ENCODE measurements at places on chromosomes 11 and 22.

DNA sequence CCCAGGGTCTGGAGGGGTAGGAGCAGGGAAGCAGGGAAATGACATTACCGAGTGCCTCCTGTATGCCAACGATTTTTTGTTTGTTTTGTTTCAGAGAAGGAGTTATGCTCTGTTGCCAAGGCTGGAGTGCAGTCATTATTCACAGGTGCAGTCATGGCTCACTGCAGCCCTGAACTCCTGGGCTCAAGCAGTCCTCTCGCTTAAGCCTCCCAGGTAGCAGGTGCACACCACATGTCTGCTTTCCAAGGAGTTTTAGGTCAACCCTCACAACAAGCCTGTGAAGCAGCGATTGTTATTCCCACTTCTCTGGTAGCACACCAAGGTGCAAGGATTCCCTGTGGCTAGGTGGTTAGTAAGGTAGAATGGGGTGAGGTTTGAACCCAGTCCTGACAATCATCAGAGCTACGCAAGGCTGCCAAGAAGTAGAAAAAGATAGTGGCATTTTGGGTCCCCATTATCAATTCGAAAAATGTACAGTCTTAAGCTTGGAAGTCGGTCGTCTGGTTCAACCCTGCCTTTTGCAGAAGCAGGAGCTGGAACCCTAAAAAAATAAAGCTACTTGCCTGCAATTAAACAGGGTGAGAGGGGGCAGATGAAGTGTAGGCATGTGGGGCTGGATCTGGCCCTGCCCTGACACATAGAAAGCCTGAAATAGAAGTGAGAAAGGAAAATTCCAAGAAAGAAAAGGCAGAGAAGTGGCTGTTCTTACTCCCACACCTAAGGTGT lies 9.1 kb downstream of the UCP3 start:
- DNase-seq, result no peak

DNA sequence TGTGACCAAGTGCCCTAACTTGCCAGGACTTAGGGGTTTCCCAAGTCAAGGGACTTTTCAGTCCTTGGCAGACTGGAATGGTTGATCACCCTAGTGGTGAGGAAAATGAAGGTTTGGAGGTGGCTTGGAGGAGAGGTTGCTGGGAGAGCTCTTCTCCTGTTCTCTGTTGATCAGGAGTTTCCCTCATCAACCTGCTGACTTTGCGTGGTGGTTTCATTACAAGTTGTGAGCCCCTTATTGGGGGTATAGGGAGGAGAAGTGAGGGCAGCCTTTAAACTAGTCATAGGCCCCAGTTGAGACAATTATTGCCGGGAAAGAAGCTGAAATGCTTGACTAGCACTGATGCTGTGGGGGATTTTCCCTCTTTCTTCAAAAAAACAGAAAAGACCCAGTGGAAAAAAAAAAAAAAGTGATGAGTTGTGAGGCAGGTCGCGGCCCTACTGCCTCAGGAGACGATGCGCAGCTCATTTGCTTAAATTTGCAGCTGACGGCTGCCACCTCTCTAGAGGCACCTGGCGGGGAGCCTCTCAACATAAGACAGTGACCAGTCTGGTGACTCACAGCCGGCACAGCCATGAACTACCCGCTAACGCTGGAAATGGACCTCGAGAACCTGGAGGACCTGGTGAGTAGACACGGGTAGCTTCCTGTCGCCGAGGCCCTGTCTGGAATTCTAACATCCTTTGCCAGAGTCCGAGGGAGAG lies at the start of gene CXCR5:
TSS of gene CXCR5 (plus strand) at position 525 of the 704 bp plus-strand sequence. CDS start at position 575, 50 bp downstream.
- DNase-seq, result no peak

DNA sequence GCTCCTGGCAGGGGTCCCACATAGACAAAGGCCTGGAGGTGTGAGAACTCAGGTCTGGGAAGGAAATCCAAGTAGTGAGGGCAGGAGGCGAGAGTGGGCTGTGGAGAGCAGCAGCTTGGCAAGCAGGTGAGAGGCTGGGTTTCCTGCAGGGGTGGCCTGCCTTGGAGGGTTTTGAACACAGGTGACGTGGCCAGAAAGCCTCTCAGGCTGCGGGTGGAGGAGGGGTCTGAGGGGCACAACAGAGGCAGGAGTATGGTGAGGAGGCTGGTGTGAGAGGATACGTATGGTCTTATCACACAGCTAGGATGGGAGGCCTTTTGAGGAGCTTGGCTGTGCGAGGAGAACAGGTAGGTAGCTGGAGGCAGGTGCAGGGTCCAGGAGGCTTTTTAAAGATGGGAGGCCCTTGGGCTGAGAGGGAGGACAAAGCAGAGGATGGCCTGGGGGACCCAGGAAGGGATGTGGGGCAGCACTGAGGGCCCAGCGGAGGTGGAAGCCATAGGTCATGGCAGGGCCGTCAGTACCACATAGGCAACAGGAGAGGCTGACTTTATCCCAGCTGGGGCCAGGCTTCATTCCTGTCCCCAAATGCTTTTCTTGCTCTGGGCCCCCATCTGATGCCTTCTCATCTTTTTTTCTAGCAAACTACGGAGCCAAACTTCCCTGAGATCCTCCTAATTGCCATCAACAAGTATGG lies 84.4 kb downstream of the MYO7A start:
- DNase-seq, result no peak

- DNase-seq, result peak; percentile 49
Measured at GRCh38 chr22:29359469-29359868, 28.9 kb downstream of the AP1B1 start.

DNA sequence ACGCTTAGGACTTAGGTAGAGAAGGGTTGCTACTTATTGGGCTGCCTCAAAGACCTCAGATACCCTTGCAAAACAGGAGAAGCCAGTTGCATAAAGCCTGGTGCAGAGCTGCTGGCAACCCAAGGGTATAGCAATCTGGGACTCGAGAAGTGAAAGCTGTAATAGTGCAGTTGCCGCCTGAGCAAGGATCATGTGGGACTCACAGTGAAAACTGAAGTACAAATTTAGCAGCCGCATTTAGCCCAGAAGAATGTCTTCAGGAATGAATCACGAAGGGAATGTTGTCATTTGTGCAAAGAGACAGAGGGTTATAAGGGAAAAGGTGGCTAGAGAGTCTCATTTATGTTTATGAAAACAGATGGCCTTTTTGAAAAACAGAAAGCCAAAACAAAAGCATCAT lies 267.2 kb downstream of the TENM4 start:
- DNase-seq, result no peak

- DNase-seq, result peak; percentile 53
Measured at GRCh38 chr11:27934830-27935145, 173.2 kb downstream of the KIF18A start.
